ENCODE measurements at places on chromosomes 12 and 14. TPM values are rescaled to one million over a fixed set of nuclear protein-coding genes. Genes with fewer than 3 reads are reported as not detected.

A2ML1 gene
- 3.1 TPM for total RNA-seq

CNIH1 gene
- 105 TPM for total RNA-seq

DNA sequence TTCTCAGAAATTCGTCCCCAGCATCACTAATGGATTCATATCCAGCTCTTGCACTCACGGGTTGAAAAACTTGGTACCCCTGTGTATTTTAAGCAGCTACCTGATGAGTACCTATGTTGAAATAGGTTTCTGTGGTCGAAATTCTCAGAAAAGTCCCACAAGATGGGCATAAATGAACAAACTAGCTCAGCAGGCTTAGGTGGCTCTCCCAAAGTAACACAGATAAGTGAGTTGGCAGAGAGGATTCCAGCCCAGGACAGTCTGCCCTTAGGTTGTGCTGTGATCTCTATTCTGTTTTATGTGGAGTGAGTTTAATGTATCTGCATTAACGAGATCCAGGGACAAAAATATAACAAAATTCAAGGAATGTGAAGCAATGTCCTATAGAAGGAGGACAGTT is 92.3 kb downstream of the RGS6 start:
- no peak for DNase-seq

GRCh38 chr12:114847441-114848035 is 163.6 kb upstream of the TBX3 start:
- no peak for DNase-seq

DNA sequence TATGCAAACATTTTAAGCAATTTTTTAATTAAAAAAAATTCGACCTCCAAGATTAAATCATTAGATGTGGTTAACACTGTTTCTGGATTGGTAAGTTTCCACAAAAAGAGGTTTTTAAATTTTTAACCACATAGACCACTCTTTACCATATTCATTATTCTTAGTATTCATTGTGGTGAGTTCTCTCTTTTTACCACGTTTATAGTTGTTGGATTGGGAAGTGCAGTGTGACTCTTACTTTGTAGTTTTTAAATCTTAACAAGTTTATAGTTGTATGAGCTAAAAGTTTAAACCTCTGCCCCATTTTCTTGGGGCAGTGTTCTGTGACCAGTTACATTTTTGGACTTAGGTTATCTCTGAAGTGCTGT is 8.6 kb downstream of the ATP2A2 start:
- no peak for DNase-seq
